Stimulated activated naive CD8-positive, alpha-beta T cell treated with anti-CD3 and anti-CD28 coated beads, Interleukin-15, Interleukin-2, amounts not matched to agents 100 U/mL and 50 U/mL, for 24 hours (primary cell): ENCODE measurements at places on chromosomes 6 and 20.

DNA sequence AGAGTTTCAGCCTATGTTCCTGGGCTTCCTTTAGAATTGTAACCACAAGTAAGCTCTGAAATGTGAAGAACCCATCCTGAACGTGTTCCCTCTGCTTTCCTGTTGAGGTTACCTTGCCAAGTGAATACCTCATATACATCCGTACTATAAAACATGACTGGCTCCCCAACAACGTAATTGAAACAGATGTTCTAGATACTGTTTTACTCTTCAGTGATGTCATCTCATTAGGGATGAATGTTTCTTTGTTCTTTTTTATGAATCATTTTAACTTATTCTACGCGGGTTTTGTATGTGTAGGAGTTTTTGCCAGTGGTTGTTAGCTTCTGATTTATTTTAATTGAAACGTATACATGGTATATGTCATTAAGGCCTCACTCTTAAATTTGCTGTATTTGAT lies 166.8 kb downstream of the SAMD5 start:
- no peak for DNase-seq

- no peak for DNase-seq
Observed at GRCh38 chr20:35166242-35166830, 5.5 kb upstream of the PROCR start.

DNA sequence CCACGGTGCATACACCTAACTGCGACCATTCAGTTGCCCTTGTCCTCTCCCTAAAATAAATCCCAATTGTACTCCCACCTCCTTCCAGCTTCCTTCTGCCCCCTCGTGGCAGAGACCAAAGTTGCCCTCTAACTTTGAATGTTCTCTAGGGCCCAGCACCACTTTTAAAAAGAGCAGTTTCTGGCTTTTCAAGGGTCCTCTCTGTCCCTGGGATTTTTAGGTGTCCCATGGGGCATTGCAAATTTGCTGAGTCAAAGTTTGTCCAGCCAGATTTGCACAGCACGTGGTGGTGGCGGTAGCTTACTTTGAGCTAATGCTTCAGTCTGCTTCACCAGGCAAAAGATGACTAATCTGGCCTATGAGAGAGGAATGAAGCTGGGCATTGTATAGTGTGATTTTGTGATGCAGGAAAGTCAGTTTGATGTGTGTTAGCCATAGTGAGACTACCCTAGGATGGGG lies 100.2 kb downstream of the PERP start:
- peak; percentile 52 for DNase-seq

- no peak for DNase-seq
Observed at GRCh38 chr6:126949786-126950185, 168.7 kb upstream of the RSPO3 start.

DNA sequence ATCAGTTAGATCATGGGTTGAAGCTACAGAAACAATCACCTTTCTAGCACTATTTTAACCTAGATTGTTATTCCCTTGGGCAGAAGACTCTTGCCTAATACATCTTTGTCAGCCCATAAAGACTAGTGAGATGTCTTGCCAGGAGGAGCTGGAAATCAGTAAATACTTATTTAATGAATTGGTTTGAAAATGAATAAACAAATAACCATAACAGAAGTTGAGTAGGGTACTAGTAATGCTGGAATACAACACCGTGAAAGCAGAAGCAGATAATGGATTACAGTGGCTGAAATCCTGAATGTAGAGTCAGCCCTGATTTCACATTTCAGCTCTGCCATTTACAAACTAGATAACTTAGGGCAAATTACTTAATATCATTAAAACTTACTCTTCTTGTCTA lies 236.1 kb downstream of the PACRG start:
- DNase-seq: no peak

DNA sequence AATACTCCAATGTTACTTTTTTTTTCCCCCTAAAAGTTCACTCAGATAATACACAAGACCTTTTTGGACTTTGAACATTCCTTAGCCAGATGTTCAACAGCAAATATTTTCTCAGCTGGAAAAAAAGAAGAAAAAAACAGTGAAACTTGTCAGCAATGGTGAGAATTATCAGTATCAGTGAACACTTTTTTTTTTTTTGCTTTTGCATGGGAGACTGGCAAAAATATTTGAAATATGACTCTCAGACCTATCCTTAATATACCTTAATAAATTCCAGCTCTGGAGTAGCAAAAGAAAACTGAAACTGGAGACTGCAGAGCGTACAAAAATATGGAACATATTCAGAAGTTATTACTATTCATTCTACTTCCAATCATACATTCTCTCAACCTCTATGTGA lies 92.3 kb downstream of the RFPL4B start:
- DNase-seq: no peak

- no peak for DNase-seq
Observed at GRCh38 chr6:157186785-157187181, 136.5 kb downstream of the TMEM242 start.

- DNase-seq: no peak
Observed at GRCh38 chr6:8947900-8948299, 512.6 kb upstream of the SLC35B3 start.
